ENCODE measurements at places on chromosomes 2 and 18.

DNA sequence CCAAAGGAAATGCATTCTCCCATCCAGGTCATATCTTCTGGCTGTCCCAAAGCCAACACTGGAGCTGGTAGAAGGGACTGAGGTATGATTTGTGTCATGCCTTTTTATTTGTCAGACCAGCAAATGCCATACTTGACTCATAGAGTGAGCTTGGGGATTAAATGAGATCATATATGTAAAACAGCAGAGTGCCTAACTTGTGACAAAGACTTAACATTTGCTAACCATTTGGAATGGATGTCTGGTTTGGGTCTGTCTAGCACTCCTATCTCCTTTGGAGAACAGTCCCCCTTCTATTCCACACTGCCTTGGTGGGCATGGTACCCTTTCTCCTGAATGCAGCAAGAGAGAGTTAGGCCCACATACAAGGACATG is 128.5 kb upstream of the LGALSL start:
- no peak for DNase-seq

DNA sequence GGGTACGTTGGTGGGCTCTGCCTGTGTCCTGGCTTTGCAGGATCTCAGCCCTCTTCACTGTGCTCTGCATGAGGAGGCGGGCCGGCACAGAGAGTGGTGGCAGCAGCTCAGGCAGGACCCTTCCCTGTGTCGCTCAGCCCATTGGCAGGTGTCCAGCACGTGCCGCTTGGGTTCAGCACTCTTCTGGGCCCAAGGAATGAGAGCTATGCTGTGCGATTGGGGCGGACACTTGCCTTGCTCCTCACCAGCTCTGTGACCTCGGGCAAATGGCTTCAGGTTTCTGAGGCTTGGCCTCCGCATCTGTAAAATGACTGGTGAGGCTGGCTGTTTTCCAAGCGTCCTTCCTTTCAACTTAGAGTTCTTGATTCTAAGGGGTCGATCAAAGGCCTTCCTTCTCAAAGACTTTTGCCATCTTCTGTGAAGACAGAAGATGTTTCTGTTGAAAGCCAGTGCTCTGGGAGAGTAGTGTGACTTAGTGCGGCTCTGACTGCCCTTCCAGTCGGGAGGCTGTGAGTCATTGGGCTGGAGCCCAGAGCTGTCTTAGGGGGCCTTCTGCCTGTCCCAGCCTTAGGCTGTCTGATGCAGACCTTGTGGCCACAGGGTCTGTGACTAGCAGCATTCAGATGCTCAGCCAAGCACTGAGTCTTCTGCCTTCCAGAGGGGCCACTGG is 35.6 kb downstream of the GLI2 start:
- peak; percentile 75 for DNase-seq

- no peak for DNase-seq
These were observed 147.8 kb upstream of the MMADHC start for GRCh38 chr2:149735237-149735958.

DNA sequence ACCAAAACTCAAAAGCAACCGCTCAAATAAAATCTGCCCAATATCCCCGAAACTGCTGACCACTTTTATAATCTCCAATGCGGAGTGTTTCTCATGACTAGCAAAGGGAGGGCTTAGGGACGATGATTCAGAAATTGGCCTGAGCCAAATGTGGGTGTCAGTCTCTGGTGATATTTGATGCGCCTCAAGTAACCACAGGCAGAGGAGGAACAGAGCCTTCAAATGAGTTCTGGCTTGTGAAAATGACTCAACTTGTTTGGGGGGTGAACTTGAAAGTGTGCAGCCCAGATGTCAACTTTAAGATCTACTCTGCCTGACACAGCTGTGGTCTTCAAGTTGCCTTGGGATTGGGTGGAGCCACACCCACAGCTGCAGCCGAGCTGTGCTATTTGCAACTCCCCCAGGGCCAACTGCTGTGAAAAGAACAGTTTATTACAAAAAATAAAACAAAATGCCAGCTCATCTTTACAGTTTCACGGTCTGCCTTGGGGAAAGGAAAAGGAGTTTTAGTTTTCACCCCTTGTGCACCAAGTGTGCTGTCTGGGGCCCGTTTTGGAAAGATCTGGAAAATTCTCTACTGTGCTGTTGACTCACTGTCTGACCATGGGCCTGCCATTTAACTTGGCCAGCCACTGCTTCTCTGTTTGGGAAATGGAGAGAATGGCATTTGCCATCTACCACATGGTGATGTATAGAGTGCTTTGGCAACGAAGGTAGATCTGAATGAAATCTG is 222.1 kb downstream of the MTX2 start:
- DNase-seq = peak; percentile 46

DNA sequence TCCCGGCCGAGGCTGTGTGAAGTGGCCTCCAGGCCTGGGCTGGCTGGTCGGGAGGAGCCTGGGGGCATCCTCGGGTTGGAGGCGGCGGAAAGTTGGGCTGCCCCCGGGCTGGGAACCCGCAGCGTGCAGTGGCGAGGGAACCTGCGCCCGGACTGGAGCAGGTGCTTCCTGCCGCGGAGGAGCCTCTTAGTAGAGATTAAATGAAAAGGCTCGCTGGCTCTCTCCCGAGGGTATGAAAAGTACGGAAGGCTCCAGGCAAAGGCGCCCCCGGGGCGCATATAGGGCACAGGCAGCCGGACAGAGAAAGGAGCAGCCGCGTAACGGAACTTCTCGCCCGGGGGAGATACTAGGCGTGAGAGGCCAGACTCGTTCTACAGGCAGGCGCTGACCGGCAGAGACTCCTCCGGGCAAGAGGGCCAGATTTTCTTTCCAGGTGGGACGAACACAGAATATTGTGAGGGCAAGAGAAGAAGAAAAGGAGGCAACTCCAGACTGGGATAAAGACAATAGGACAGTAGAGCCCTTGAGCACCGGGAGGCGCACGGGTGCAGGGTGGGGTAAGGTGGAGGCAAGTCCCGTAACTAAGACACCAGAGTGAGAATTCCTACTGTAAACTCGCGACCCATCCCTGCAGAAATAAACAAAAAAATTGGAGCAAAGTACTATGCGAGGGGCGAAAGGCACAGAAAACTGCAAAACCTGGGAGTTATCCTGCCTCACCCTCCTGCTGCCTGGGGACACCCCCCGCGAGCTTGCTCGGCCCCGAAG is 816 bp downstream of the CDH2 start:
- peak; percentile 68 for DNase-seq

All from kidney (tissue), 22 donors.